CD4-positive, alpha-beta T cell treated with Interleukin-15 for 4 hours (primary cell): ENCODE measurements at places on chromosomes 3 and 15.

DNA sequence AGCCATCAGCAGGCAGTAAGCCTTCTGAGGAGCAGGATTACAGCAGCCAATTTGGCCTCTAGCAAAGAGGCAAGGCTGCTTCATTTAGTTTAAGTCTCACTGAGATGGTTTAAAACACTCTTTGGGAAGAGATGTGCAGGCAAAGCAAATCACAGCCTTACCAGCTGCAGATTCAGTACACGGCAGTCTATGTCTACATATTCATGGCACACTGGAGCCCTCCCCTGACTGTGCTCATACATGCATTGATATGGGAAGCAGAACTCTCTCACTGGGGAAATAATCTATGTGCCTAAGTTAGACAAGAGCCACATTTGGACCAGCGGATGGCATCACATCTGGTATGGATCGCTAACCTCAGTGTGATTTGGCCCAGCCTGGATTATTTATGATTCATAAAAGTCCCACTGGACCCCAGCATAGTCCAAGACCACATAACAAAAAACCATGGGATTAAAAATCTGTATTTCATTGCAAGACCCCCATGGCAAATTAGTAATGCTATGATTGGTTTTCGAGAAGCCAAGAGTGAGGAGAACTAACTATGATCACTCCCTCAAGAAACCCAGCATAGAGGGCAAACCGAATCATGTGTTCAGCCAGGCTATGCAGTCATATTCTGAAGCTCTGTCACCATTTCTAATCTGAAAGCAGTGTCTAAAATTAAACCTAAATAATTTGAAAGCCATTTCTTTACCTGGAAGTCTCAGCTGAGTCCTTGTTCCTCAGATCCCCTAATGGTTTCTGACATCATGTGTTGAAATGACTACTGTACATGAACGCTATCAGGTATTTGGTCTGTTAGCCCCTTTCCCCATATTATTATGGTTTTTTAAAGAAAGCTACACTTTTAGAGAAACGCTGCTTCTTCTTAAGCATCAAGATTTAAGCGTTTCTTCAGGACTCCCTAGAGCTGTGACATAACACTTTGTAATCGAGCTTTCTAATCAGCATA lies 1.2 kb downstream of the PRICKLE2 start:
- DNase-seq: no peak

- DNase-seq: no peak
Measured at GRCh38 chr3:70108072-70108471, 108.5 kb downstream of the SAMMSON start.

DNA sequence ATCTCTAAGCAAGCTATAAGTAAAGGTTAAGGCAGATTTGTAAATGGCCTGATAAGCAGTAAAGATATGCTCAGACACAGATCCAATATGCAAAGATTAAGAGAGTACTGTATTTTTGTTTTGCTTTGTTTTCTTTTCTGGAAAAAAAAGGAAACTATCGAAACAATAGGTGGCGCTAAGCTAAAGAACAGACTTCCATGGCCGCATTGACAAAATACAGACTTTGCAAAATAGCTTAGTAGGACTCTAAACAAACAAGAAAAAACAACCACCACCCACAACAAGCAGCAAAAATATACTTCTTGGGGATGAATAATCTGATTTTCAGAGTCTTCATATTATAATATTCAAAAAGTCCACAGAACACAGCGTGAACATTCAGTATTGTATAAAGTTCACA lies 758.4 kb upstream of the ROBO1 start:
- no peak for DNase-seq

DNA sequence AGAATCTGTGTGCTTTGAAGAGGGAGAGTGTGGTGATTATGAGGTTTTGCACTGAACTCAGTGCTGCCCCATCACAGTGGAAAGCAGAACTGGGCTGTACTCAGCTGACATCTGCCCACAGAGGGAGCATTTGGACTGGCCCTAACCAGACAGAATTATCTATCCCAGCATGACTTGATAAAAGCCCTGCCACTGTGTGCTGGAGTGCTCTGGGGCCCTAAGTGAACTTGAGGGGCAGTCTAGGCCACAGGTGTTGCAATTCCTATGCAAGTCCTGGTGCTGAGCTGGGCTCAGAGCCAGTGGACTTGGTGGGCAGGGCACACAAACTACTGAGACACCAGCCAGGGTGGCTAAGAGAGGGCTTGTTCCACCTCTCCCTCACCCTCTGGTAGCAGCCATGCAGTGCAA lies 269.2 kb upstream of the CTNNB1 start:
- DNase-seq: no peak

DNA sequence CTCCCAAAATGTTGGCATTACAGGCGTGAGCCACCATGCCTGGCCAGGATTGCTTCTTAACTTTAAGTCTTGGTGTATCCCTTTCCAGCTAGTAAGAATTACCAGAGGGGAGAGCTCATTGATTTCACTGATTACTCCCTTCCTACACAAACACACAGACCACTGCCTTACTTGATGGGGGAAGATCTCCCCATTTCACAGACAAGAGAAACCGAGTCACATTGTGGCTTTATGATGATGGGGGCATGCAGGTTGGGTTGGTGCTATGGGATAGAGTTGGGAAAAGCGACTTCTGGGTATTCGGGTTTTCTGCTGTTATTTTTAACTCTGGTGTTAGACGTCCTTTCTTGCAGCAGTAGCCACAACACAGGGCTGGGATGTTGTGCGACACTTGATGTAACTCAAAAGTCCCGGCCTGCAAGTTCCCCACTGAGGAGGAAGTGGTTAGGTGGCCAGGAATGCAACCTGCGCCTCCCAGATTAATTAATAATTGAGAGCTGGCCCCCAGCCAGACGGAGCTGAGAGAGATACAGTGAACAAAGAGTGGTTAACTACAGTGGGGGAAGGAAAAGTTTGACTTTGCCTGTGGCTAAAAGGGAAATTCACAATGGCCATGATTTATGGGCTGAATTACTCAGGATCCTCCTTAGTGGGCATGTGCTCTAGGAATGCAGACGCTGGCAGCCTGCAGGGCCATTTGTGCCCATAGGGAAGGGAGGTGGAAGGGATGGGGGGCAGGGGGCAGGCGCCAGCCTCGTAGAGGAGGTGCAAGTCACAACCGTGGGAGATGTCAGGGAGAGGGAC lies 63.6 kb downstream of the SMAD6 start:
- DNase-seq: no peak

- no peak for DNase-seq
Measured at GRCh38 chr15:56835718-56836171, 82.7 kb upstream of the TCF12 start.
